Adrenal gland (tissue), 19 donors: ENCODE measurements at places on chromosomes 13 and 19. TPM values are rescaled to one million over a fixed set of nuclear protein-coding genes. Genes with fewer than 3 reads are reported as not detected.

DNA sequence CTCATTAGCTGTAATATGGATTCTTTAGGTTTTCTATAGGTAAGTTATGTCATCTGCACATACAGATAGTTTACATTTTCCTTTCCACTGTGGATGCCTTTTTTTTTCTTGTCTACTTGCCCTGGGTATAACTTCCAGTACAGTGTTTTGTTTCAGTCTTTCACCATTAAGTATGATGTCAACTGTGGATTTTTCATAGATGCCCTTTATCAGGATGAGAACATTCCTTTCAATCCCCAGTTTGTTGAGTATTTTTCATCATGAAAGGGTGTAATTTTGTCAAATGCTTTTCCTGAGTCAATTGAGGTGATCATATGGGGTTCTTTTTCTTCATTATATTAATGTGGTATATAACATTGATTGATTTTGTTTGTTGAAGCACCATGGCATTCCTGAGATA lies 43.6 kb upstream of the SACS start:
- no peaks in the 10 kb centered on the region for H3K4me1 ChIP-seq
- H3K36me3 ChIP-seq: no peaks in the 10 kb centered on the region
- no peak for DNase-seq
- no peak overlapping the region for H3K27ac ChIP-seq
- H3K27me3 ChIP-seq: no peaks in the 10 kb centered on the region

DNA sequence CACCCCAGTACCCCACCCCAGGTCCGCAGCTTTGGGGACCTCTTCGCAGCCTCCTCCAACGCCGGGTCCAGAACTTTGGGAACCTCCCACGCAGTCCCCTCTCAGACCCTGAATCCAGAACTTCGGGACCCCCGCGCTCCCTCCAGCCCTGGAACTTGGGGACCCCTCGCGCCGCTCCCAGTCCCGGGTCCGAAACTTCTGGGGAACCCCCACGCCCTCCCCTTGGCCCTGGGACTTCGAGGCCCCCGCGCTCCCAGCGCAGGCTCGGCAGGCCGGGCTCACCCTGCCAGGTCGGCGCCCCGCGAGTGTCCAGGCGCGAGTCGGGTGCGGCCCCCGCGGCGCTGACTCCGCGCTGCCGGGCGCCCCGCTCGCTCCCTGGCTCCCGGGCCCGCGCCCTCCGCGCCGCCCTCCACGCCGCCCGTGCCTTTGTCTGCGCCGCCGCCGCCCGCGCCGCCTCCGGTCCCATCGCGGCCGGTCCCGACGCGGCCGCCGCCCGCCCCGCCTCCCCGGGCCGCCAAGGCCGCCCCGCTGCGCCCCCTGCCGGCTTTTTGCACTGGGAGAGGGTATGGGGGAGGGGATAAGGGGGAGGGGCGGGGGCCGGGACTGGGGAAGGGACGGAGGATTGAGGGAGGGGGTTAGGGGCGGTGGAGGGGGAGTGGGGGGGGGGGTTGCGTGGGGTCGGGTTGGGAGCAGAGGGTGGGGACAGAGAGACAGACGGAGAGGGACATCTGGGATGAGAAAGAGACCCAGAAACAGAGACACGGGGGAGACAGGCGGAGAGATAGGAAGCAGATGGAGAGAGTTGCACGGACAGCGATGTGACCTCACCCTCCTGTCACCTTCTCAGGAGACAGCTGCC lies at the start of gene HOMER3:
HOMER3 (minus strand) TSS at position 449 of the 859 bp plus-strand sequence. CDS start 2,235 bp downstream, outside the sequence.
- DNase-seq: peak; percentile 84
- no peak within 1 kb of the TSS for H3K27ac ChIP-seq
- no peaks in the 10 kb centered on the region for H3K27me3 ChIP-seq
- peak within 1 kb of the TSS; percentile 47 for H3K4me3 ChIP-seq
- H3K36me3 ChIP-seq: no peaks in the 10 kb centered on the region
- H3K4me1 ChIP-seq: no peaks in the 10 kb centered on the region

DNA sequence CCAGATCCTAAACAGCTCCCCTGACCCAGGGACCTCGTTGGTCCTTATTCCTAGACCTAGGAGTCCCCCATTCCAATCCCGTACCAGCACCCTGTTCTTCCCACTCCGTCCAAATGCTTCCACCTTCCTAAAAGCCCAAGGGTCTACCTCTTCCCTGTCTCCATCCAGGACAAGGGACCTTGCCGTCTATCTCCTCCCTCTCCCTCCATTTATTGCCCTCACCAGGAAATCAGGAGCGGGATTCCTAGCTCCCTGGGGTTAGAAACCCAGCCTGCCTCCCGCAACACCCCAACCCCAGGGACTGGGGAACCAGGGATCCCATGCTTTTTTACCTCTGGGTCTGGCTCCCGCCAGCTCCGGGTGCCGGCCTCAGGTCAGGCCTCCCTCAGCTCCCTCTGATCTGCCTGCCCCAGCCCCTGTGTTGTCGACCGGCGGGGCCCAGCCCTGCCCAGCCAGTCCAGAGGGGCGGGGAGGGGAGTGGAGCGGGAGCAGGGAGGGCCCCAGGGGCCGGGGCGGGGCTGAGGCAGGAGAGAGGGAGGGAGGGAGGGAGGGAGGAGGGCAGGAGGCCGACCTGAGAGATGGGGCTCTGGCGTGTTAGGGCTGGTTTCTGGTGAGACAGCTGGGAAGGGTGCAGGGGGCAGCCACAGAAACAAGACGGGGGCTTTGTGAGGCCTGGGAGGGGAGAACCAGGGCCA lies at the start of gene B3GNT8:
B3GNT8 (minus strand) TSS at position 423 of the 695 bp plus-strand sequence. CDS start 596 bp downstream, outside the sequence.
- no peak within 1 kb of the TSS for H3K4me3 ChIP-seq
- H3K27me3 ChIP-seq: no peaks in the 10 kb centered on the region
- DNase-seq: peak; percentile 85

- no peak for DNase-seq
- peak overlapping the region; percentile 66 for H3K27ac ChIP-seq
- H3K27me3 ChIP-seq: no peaks in the 10 kb centered on the region
Observed at GRCh38 chr19:38730731-38731589, 13.3 kb downstream of the CAPN12 start.

DNA sequence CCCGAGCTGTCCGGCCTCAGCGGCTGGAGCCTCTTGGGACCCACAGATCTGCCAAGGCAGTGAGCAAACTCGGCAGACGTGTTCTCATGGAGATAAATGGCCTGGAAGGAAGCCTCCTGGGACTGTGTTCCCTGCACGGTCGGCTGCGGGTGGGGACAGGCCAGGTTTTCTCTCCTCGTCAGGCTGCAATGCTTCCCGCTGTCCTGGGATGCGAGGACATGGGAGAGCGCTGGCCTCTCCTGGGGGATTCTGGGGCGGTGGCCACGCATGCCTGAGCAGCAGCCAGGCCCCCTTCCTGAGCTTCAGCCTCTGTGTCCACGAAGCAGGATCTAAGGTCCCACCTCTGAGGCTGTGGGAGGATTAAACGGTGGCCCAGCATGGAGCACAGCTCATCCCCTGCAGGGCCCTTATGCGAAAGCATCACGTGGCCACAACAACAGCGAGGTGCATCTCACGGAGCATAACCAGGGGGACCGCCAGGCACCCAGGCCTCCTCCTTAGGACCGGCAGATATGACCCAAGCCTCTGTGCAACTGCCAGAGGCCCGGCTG lies 21.2 kb upstream of the C13orf46 start:
- H3K27ac ChIP-seq: no peak overlapping the region
- DNase-seq: no peak
- peaks cover 19% of the 10 kb centered on the region for H3K36me3 ChIP-seq

GRCh38 chr19:52749780-52750179 lies 14.9 kb upstream of the ZNF611 start:
- no peak overlapping the region for H3K4me3 ChIP-seq
- H3K27me3 ChIP-seq: no peaks in the 10 kb centered on the region
- no peaks in the 10 kb centered on the region for H3K4me1 ChIP-seq
- no peak for DNase-seq

- H3K27me3 ChIP-seq: no peaks in the 10 kb centered on the region
- no peaks in the 10 kb centered on the region for H3K36me3 ChIP-seq
- H3K4me1 ChIP-seq: no peaks in the 10 kb centered on the region
- no peak overlapping the region for H3K4me3 ChIP-seq
Observed at GRCh38 chr19:21308773-21309172, 20.4 kb downstream of the ZNF708 start.

GRCh38 chr19:54206030-54206830 lies 5.6 kb downstream of the RPS9 start:
- H3K27ac ChIP-seq: peak overlapping the region; percentile 76
- H3K36me3 ChIP-seq: peaks cover 71% of the 10 kb centered on the region
- no peaks in the 10 kb centered on the region for H3K27me3 ChIP-seq
- H3K4me1 ChIP-seq: peaks cover 61% of the 10 kb centered on the region
- no peak overlapping the region for H3K4me3 ChIP-seq

- H3K27me3 ChIP-seq: peaks cover 33% of the 10 kb centered on the region
- H3K36me3 ChIP-seq: no peaks in the 10 kb centered on the region
- no peaks in the 10 kb centered on the region for H3K4me1 ChIP-seq
- H3K4me3 ChIP-seq: no peak overlapping the region
- H3K27ac ChIP-seq: no peak overlapping the region
Observed at GRCh38 chr19:53960187-53960586, 2.5 kb upstream of the CACNG8 start.

DNA sequence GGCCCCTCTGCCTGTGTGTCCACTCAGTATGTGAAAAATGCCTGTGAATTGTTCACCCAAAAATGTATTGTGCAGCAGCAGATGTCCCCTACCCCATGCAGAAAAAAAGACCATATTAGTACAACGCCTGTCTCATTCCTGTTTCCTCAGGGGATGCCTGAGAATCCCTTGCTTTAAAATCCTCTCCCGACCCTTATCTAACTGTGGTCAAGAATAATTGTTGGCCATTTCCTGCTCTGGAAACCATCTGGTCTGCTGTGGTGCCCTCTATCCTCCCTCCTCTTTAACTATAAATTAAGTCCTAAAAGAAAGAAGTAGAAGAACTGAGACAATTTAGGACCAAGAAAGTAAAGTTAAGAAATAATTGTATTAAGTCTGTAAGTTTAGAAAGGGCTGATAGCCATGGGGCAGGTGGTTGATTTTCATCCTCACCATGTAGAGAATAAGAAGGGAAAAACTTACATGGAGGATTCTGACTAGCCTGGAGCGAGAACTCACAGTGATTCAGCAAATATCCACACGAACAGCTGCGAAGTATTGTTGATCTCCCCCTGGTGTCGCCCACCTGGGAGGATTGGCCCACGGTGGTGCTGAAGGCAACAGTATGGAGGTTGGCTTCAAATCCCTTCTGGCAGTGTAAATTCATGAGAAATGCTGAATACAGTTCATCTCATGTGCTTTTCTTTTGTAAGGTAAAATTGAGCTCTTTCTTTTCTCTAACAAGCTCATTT lies 85.6 kb downstream of the COL4A2 start:
- H3K27me3 ChIP-seq: no peaks in the 10 kb centered on the region
- H3K36me3 ChIP-seq: no peaks in the 10 kb centered on the region
- H3K4me3 ChIP-seq: no peak overlapping the region
- no peak for DNase-seq

- DNase-seq: no peak
- no peak overlapping the region for H3K4me3 ChIP-seq
- H3K27ac ChIP-seq: no peak overlapping the region
- no peaks in the 10 kb centered on the region for H3K27me3 ChIP-seq
- no peaks in the 10 kb centered on the region for H3K4me1 ChIP-seq
Observed at GRCh38 chr13:82330499-82330898, 1551.8 kb downstream of the SLITRK1 start.

GRCh38 chr13:110929104-110929777 lies 14.4 kb upstream of the ANKRD10 start:
- H3K27me3 ChIP-seq: no peaks in the 10 kb centered on the region
- H3K27ac ChIP-seq: no peak overlapping the region
- H3K4me3 ChIP-seq: no peak overlapping the region
- H3K36me3 ChIP-seq: no peaks in the 10 kb centered on the region
- DNase-seq: no peak

MTUS2 gene
- 0.07 TPM for total RNA-seq

ZNF723 gene
- total RNA-seq: not detected

ERICH6B gene
- not detected for total RNA-seq
